Activated T-cell treated with anti-CD3 and anti-CD28 coated beads for 24 hours (primary cell): ENCODE measurements at places on chromosomes 6 and 20.

DNA sequence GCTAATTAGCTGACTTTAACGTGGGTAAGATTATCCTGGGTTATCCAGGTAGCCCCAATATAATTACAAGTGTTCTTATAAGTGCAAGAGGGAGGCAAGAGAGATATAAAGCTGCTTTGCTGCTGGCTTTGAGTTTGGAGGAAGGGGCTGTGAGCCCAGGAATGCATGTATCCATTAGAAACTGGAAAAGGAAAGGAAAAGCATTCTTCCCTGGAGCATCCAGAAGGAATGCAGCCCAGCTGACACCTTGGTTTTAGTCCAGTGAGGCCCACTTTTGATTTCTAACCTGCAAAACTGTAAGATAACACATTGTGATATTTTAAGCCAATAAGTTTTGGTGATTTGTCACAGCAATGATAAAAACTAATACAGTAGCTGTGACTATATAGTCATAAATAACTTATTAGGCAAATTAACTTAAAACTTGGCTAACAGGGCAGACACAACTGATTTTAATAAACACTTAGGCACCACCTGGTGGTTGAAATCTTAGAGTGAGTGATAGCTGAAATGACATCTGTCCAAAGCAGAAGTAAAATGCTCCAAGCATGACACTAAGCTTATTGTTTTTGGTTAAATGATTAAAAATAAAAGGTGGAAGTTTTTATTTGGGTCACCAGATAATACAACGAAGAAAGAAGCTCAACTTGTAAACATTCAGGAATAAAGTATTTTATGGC, 35.6 kb downstream of the ADGRF4 start:
- no peak for DNase-seq

DNA sequence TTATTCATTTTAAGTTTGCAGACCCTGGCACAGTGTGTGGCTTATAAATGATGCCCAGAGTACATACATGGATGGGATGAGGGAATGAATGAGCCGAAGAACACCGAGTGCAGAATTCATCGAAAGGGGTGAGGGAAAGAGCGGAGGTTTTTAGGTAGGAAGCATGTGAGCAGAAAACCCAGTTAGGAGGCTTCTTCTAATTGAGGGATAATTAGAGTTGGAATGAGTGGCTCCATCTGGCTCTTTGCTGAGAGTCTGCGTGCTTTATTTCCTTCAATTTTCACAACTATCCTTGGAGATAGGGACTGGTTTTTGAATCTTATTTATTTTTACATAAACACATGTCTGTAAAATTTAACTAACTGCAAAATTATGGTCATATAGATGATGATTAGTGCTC, 150.7 kb downstream of the DOK5 start:
- DNase-seq: no peak

- DNase-seq: peak; percentile 2
These were observed 147.9 kb upstream of the PDE7B start for GRCh38 chr6:135703621-135704020.

- no peak for DNase-seq
These were observed 99.0 kb upstream of the SLC24A3 start for GRCh38 chr20:19113343-19113930.

- no peak for DNase-seq
These were observed 54.3 kb upstream of the TCF21 start for GRCh38 chr6:133834472-133835170.
